ENCODE measurements at places on chromosomes 2 and 18. TPM values are rescaled to one million over a fixed set of nuclear protein-coding genes. Genes with fewer than 3 reads are reported as not detected.

Gene SELENOI
- total RNA-seq = 48.8 TPM

Gene HOXD9
- not detected for total RNA-seq

Gene DNAJC5G
- 1.3 TPM for total RNA-seq

Gene PTPRM
- 268 TPM for total RNA-seq

Gene RGPD6
- 89.6 TPM for total RNA-seq

Gene KYNU
- total RNA-seq = 0.27 TPM

Gene CD8B2
- total RNA-seq = not detected

Gene CLHC1
- total RNA-seq = 51.1 TPM

Gene SERPINB10
- total RNA-seq = not detected

Gene GYPC
- 12.8 TPM for total RNA-seq

Gene SERPINB13
- not detected for total RNA-seq

All from cerebellum (tissue), 4 donors.